ENCODE measurements at places on chromosomes 12 and 14.

- no peak for DNase-seq
Measured at GRCh38 chr14:90777358-90777757, 38.9 kb downstream of the TTC7B start.

DNA sequence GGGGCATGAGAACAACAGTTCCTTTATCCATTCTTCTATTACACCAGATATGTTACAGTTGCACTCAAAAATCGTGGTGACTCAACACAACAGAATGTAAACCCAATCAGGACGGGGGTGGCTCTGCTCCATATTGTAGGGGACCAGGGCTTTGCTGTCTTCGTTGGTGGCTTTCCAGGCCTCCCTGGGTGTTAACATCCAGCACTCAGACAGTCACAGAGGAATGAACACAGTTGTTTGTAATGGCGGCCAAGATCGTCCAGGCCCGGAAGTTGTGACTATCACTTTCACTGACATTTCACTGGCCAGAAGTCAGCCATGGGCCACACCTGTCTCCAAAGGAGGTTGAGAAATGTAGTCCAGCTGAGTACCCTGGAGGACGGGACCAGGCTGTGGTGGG, 204.1 kb downstream of the CACNA1C start:
- DNase-seq: no peak

GRCh38 chr14:88352698-88353097, 29.6 kb upstream of the KCNK10 start:
- peak; percentile 97 for DNase-seq

DNA sequence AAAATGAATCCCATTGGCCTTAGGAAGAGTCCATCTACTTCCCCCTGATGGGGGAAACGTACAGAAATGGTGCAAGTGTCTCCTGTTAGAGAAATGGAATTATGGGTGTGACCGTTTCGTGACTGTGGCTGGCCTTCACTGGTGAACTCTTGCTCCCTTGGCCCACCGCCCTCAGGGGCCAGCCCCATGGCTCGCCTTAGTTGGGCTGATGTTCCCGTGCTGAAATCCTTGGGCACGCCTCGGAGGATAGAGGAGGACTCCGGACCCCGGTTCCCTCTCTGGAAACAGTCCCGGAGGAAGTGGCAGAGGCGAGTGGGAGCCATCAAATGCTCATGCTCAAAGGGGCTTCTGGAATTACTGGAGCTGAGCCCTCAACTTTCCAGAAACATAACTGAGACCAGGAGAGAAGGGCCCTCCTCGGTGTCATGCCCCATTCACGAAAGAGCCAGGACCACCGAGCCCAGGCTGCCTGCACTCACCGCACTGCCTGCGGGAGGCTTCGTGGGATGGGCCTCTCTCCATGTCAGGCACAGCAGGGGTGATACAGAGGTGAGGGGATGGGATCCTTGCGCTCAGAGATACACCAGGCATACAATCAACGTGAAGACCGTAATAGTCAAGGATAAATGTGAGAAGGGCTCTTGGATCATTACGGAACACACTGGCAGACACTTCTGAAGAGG, 10.1 kb upstream of the CACNA2D4 start:
- DNase-seq: no peak

DNA sequence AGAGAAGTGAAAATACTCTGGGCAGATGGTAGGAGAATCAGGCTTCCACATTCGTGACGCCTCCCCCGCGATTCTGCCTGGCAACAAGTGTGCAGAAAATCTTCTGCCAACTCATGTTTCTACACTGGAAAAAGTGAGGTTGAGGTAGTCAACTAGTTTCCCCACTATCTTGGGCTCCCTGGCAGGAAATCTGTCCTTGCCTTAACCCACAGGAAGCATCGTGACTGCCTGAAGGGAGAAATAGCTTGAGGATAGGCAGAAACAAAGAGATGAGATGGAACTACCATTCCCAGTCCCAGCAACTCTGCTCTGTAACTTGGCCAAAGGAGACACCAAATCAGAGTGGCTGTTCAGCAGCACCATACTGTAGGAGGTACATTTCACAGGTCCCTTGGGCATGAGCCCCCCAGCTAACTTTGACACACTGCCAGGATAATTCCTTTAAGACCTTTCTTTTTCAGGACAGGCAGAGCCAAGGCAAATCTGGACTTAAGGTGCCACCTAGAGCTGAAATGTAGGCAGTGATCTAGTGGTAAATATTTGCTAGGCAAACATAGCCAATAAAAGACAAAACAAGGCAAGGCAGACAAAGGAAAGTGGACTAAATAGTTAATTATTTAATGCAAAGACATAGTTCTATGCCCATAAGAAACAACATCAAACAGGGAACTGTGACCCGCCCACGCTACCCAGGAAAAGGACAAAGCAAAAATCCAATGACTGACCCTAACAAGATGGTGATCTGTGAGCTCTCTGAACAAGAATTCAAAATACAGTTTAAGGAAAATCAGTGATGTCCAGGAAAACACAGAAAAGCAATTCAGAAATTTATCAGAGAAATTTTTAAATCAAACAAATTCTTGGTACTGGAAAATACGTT, 205.1 kb downstream of the PTPRO start:
- no peak for DNase-seq

GRCh38 chr14:48874711-48875110, 711.5 kb downstream of the RPS29 start:
- DNase-seq: no peak

DNA sequence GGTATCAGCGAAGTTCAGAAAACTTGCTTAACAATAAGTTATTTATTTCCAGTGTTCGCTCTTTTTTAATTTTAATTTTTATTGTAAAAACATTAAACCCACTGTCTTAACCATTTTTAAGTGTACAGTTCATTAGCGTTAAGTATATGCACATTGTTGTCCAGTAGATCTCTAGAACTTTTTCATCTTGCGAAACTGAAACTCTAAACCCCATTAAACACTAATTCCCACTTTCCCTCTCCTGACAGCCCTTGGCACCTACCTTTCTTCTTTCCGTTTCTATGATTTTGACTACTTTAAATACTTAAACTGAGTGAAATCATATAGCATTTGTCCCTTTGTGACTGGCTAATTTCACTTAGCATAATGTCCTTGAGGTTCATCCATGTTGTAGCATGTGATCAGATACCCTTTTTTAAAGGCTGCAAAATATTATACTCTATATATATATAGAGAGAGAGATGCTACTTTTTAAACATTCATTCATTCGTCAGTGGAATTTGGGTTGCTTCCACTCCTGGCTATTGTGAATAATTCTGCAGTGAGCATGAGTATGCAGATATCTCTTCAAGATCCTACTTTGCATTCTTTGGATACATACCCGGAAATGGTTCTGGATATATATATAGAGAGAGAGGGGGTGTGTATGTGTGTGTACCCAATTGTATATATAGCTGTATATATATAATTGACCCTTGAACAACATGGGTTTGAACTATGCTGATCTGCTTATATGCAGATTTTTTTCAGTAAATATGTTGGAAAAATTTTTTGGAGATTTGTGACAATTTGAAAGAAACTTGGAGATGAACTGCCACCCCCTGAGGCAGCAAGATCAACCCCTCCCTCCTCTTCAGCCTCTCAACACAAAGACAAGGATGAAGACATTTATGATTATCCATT, 74.7 kb upstream of the EVL start:
- DNase-seq: no peak

- DNase-seq: peak; percentile 18
Measured at GRCh38 chr14:104689109-104689880, at the start of gene INF2. Gene INF2 (plus strand): TSS chr14:104689618. CDS start chr14:104701366, 11,748 bp downstream.

DNA sequence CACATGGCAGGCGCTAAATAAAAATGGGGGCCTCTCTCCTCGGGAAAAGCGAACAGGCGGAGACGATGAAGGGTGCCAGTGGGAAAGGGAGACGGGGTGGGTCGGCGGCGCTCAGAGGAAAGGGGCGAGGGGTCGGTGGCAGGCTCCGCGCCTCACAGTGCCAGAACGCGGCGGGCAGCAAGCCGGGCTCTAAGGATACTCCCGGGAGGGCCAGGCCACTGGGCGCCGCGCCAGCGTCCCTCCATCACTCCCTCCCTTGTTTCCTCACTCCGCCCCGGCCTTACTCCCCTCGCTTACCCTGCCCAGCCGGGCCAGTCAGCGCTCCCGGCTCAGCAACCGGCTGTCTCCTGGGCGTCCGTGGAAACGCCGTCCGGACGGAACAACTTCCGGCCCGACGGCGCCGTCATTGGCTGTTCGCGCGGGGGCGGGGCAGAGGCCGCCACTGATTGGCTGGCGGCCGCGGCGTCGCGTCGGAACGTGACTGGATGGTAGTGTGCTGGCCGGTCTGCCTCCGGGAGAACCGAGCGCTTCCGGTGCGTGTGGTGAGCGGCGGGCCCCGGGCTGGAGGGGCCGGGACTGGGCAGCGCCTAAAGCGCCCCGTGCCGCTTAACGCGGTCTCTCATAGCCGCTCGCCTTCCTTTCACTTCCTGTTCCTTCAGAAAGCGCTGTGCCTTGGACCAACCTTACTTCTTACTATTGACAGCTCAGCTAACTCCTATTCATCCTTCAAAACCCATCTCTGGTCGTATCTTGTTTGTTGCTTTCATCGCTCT, 53.0 kb downstream of the SLC25A47 start:
- DNase-seq: peak; percentile 93

GRCh38 chr14:76828339-76829012, 2.3 kb downstream of the LRRC74A start:
- DNase-seq: no peak

GRCh38 chr12:25052914-25053211, 104.0 kb upstream of the BCAT1 start:
- DNase-seq: no peak

GRCh38 chr14:34177466-34177865, 226.6 kb upstream of the EGLN3 start:
- no peak for DNase-seq

GRCh38 chr14:99747582-99748330, 45.5 kb upstream of the EML1 start:
- no peak for DNase-seq

GRCh38 chr14:25394791-25395391, 344.9 kb upstream of the STXBP6 start:
- DNase-seq: no peak

DNA sequence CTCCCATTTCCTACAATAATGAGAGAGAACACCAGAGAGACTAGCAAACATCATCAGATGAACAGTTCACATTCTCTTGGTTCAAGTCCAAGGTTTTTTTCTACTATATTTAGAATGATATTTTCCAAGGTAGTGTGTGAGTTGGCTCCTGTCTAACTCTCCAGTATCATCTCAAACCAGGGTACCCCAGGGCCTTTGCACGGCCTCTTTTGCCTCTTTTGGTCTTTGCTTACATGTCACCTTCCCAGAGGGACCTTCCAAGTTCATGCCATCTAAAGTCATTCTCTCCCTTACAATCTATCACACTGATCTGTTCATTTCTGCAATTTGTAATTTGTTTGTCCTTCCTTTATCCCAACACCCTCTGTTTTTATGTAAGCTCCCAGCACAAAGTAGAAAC, 264.5 kb downstream of the VRK1 start:
- no peak for DNase-seq

GRCh38 chr12:19025582-19025981, 104.0 kb upstream of the PLEKHA5 start:
- DNase-seq: no peak

GRCh38 chr14:24681056-24681455, 47.1 kb upstream of the GZMB start:
- DNase-seq: no peak

DNA sequence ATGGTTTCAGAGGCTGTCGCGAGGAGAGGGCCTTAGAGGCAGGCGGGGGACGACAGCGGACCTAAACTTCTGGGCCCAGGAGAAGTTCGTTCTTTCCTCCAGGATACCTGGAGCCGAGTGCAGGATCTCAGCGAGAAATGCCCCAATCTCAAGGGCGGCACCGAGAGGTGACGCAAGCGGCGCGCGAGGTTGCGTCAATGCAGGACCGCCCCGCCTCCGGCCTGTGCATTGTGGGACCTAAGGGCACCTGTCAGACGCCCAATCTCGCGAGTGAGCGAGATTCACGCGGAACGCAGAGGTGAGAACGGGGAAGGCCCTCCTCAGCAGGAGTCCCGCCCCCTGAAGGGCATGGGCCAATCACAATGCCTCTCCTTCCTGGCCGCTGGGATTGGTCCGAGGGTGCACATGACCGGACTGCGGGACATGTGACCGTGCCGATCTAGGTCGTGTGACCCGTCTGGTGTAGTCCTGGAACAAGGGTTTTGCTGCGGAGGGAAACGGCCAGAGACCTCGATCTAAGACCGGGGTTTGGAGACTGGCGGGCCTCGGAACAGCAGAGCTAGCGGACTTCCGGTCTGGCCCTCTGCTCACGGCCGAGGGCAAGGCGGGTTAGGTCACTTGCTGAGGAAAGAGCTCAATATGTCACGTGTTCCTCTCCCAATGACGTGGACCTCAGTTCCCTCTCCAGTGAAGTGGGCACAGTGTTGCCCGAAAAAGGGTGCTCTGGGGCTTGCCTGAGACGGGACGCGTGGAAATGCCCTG, 16.3 kb upstream of the DYNC1H1 start:
- DNase-seq: peak; percentile 99

DNA sequence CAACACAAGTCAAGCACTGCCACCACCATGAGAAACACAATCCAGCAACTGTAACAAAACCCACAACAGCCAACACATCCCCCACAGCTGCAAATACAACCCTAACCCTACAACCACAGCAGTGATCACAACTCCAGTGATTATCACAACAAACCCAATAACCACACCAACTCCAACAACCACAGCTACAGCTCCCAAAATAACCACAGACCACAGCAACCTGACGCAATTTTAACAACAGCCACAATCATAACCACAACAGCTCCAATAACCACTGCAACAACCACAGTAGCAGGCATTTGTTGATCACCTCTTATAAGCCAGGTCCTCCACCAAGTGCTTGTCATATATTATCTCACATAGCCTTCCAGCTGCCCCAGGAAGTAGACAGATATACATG, 42.2 kb upstream of the FAM181A start:
- DNase-seq: no peak

DNA sequence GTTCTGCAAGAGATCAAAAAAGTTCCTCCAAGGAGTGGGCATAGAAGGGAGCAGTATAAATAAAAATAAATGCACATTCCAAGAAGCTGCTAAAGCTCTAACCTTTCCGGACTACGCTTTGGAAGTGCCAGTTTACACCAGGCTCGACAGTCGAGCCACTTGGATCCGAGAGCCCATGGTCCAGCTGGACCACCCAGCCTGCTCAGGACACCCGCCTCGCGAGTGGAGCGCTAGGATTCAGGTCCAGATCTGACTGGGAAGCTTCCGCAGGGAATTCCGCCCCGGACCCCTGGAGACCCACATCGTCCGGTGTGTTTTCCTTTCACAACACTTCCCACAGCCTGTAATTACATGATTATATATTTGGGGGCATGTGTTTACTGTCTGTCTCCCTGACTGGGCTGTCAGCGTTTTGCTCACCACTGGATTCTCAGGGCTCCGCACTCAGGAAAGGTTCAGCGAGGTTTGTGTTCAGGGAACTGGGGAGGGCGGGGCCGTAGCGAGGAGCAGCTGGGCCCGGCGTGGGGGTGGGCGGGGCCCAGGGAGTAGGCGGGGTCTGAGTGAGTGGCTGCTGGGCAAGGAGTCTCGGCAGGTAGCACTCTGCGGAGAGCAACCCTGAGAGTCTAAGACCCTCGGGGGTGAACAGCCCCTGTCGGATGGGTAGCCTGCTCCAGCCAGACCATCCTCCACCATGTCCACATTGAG, 52.3 kb upstream of the TMEM263 start:
- no peak for DNase-seq

DNA sequence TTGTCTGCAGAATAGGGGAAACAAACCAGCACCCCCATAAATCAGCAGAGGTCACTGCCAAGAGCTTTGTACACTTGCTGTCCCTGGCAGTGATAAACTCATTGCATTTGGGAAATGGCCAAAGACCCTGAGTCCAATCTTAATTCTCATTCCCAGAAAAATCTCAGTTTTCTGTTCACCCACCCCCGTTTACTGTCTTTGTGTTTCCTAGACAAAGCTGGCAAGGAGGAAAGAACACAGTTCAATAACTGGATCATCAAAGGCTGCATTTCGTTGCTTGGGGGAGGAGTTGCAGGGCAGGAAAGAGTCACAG, 365.1 kb downstream of the DPF3 start:
- no peak for DNase-seq
